Fibroblast of skin of left quadriceps (primary cell): ENCODE measurements at places on chromosomes 2 and 18.

- no peak for DNase-seq
Observed at GRCh38 chr2:43226955-43227829, 786 bp upstream of the ZFP36L2 start.

DNA sequence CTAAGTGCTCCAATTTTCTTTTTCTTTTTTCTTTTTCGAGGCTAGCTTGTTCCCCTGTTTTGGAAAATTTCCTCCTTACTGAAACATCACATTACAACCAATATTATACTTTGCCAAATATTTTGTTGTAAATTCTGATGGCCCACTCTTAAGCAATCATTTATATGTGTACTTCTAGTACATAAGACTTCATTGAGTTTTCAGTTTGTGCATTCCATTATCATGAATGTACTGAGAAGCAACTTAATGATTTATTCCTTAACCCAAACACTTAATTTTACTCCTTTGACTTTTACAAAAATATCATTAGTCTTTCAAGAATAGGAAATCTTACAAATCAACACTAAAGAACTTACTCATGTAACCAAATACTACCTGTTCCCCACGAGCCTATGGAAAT, 242.4 kb downstream of the ARHGAP15 start:
- peak; percentile 3 for DNase-seq

GRCh38 chr2:208013285-208014178, 11.8 kb downstream of the PLEKHM3 start:
- DNase-seq = no peak

DNA sequence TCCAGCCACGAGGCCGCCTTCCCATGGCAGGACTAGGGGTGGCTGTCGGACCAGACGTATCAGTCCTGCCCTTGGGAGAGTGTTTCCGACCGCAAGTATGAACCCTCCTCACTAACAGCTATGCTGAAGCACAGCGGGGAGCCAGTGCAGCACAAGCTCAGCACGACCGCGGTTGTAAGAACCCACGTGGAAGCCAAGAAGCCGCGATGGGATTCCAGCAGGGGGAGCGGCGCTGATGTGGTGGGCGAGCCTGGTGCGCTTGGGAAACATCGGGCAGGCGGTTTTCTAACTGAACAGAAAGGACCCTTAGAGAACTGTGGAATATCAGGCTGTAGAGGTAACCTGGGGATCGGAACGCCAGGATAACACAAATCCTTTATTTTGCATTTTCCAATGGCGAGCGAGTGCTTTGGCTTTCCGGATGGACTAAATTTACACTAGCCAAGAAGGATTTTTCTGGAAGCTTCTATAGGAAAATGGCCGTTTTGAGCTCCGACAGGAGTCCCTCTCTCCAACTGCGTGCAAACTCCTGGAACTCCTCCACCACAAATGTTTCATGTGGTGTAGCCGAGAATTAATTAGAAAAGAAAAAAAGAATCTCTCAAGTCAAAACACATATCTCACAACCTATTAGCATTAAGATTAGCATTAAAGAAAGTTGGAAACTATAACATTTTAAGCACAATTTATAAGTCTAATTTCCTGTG, 132.0 kb upstream of the MYCN start:
- no peak for DNase-seq
